Stimulated activated CD8-positive, alpha-beta memory T cell treated with anti-CD3 and anti-CD28 coated beads, Interleukin-7, amount 100 ng/mL, for 1 hour (primary cell): ENCODE measurements at places on chromosomes 1 and 21.
A peak's percentile ranks its signal among the peaks of the same experiment; 100 is the strongest.

DNA sequence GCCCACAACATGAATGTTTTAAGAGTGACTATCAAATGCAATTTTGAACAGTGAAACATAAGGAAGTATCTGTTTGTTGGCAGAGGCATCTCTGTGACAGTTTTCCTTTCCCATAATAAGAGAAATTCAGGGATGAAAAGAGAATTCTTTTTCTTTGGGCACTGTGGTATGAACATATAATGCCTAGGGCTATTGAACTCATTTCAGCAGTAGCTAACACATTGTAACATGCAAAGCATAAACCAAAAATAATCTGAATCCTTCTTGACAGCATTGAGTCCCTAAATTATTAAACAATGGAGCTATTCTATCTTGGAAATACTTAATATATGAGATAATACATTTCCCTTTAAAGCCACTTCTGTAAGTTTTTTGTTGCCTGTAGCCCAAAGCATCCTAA, 633.0 kb upstream of the B3GALT2 start:
- no peak for DNase-seq

DNA sequence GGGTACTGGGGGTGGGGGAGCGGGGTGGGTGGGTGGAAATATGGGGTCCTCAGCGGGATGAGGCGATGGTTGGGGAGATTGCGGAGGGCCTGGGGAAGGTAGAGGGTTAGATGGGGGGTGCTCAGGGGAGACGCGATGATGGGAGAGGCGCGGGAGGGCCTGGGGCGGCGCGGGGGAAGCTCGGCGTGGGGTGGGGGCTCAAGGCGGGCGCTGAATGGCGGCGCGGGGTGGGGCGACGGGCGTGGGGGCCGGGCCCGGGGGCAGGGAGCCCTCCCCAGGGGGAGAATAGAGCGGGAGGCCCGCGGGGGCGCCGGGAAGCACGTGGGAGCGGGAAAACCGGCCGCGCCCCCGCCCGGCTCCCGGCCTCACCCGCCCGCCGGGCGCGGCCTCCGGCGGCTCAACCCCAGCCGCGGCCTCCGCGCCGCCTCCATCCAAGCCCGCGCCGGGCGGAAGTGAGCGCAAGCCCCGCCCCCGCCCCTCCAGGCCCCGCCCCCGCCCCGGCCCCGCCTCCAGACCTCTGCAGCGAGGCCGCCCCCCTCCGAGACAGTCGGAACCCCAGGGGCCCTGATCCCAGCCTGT, at the start of gene FAAP20:
FAAP20 (minus strand) TSS at position 454 of the 579 bp plus-strand sequence; CDS start at position 431, 23 bp downstream.
- peak; percentile 42 for DNase-seq

GRCh38 chr1:36352125-36352909, 28.9 kb upstream of the EVA1B start:
- DNase-seq, result no peak

DNA sequence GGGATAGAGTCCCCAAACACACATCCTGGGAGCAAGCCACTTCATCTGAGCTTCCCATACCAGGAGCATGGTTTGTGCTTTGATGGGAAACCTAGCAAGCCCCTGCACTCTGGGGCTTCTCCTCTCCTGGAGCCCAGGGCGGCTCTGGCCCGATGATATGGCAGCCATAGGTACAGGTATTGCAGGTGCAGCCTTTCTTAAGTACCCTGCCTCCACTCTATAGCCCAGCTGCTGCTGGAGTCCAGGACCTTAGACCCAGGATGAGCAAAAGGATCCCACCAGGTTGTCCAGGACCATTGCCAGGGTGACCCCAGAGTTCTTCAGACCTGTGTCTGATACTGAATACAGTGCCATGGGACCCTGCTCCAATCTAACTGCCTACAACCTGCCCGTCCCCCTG, 4.2 kb downstream of the C1orf226 start:
- no peak for DNase-seq

- DNase-seq, result no peak
These were observed 23.9 kb upstream of the H3-3A start for GRCh38 chr1:226038661-226039060.

DNA sequence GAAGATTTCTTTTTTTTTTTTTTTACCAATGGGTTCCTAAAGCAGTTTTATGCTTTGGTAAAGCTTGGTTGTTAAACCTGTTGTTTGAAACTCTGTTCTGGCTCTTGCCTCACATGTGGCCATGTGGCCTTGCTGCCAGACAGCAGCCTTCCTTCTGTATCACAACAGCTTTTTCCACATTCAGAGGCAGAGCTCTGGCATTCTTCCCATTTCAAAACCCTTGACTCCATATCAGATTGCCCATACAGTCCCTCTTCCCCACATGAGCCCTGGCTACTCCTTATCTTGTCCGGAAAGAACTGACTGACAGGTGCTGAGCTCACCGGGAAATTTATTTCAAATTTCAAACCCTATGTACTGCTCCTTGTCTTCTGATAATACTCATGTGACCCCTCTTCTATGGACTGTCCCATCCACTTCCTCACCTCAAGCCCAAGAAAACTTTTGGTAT, 38.5 kb upstream of the LAX1 start:
- DNase-seq, result no peak

DNA sequence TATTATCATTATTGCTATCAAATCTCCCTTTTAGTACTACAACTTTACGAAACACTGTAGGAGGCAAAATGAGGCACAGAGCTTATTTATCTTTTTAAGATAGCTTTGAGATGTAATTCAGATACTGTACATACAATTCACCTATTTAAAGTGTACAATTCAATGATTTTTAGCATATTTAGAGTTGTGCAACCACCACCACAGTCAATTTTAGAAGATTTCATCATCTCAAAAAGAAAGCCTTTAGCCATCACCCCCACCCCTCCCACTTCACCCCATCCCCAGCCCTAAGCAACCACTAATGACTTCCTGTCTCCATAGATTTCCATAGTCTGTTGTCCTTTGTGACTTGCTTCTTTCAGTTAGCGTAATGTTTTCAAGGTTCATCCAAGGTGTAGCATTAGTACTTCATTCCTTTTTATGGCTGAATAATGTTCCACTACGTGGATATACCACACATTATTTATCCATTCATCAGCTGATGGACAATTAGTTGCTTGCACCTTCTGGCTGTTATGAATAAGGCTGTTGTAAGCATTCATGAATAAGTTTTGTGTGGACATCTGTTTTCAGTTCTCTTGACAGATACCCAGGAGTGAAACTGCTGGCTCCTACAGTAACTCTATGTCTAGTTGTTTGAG, 9.4 kb upstream of the CAPN9 start:
- DNase-seq, result no peak

GRCh38 chr1:6528492-6528891, 25.8 kb downstream of the NOL9 start:
- DNase-seq, result no peak

DNA sequence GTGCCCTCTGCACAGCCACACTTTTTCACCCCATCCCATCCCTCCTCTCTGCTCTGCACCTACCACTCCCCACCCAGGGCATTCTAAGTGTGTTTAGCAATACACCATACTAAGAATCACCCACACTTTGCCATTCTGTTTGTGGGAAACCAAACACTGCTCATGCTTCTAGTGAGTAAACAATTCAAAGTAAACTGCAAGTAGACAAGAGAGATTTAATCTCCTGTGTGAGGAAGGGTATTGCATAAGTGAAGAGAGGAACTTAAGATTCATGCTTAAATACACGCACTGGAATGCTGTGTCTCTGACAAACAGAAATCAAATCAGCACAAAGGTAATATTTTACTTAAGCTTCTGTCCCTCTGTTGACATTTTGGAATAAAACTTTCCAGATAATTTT, 4.8 kb upstream of the EDARADD start:
- DNase-seq, result no peak

DNA sequence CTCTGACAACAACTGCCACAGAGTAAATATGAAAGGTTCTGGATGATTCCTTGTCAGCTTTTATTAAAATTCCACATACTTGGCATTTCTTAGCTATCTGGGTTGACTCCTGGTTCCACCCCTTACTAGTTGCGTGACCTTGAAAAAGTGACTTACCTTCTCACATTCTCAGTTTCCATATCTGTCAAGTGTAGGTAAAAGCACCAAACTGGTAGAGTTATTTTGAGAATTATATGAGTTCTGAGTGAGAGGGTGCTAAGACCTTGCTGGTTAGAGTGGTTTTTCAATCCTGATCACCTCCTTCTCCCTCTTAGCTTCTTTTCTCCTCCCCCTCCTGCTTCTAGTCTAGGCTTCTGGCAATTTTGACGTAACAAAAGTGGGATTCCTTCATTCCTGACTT, 83.4 kb upstream of the ABCD3 start:
- DNase-seq, result no peak

DNA sequence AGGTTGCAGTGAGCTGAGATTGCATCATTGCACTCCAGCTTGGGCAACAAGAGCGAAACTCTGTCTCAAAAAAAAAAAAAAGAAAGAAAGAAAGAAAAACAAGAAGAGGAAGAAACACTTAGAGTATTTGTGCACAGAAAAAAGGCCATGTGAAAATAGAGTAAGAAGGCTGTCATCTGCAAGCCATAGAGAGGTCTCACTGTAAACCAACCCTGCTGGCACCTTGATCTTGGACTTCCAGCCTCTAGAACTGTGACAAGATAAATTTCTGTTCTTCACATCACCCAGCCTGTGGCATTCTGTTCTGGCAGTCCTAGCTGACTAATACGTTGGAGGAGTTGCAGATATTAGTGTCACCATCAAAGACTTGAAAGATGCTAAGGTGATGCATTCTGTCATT, 12.1 kb upstream of the ZDHHC18 start:
- no peak for DNase-seq

DNA sequence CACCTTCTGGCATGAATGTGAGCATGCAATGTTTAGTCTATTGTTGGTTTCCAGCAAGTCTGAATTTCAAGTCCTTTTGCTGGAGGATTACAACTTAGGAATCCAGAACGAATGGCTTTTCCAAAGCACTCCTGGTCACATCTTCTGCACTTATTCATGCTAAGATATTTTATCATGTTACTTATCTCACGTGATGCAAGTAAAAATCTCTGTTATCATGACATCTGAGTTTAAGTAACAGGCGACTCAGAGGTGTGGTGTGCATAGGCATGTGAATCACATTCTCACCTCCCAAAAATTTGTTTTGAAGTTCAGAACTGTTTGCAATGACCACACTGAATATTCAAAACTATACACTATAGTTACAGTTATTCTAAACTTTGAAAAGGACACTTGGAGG, 204.8 kb upstream of the FGGY start:
- no peak for DNase-seq

DNA sequence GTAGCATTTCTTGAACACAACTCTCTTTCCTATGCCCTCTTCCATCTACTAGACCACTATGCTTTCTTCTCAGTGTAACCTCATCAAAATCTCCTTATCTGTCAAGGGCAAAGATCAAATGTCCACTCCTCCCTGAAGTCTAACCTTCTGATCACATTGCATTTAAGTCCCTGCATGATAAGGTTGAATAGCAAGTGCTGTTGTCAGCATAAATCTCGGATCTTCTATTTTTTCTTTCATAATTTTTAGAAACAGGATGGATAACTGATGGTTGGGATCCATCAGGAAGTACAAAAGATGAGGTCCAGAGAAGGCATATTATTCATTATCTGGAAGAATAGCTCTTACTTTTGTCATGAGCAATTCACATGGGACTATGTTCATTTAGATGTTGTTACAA, 41.0 kb downstream of the KCNT2 start:
- DNase-seq, result no peak

DNA sequence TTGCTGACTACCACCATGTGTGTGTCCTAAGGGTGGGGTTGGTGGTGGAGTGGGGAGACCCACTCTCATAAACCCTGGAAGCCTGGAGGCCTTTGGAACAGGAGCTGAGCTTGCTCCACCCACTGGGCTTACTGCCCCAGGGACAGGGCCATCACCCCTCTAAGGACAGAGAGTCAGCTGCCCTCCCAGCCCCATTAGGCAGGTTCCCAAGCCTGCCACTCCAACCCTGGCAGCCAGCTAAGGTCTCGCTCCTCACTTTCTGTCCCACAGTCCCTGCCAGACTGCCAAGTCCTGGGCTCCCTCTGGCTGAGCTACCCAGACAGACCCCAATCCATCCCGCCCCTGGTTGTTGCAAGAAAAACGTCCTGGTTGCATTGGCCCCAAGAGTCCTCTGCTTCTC, 3.8 kb downstream of the NT5C1A start:
- DNase-seq, result no peak

GRCh38 chr1:61241973-61242381, 159.6 kb downstream of the NFIA start:
- DNase-seq, result no peak

GRCh38 chr1:10867138-10867721, 70.8 kb upstream of the CASZ1 start:
- peak; percentile 41 for DNase-seq

DNA sequence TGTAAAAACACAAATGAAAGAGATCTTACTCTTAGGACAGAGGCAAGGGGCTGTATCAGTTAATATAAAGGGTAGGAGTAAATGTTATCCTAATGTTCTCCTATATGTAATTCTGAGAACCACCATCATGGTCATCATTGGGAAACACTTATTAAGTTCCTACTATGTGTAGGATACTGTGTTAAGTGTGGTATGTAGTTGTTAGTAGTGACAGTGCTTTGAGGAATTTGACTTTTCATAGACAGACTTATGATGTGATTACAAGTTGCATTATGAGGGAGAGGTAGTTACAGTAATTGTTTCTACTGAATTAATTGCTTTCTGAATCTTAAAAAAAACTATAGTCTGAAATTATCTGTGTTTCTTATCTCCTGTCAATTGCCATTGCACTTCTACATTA, 51.8 kb upstream of the PGD start:
- no peak for DNase-seq

- no peak for DNase-seq
These were observed 492.6 kb downstream of the LMO4 start for GRCh38 chr1:87821335-87821697.

- no peak for DNase-seq
These were observed 30.9 kb upstream of the ID3 start for GRCh38 chr1:23590058-23590783.

DNA sequence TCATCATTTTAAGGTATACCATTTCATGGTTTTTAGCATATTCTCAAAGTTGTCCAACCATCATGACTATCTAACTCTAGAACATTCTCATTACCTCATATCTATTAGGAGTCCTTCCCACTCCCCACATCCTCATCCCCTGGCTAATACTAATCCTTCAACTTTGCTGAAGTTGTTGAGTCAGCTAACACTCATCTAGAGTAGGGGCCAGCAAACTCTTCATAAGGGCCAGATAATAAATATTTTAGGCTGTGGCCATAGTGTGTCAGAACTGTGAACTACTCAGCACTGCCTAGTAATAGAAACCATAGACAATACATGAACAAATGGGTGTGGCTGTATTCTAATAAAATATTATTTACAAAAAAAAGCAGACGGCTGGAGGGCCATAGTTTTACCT, 43.0 kb downstream of the TOR3A start:
- DNase-seq, result no peak
